ENCODE measurements at places on chromosomes 16 and 17. TPM values are rescaled to one million over a fixed set of nuclear protein-coding genes. Genes with fewer than 3 reads are reported as not detected.

GRCh38 chr16:17362946-17363345 is 107.8 kb downstream of the XYLT1 start:
- DNase-seq, result no peak

- no peak for DNase-seq
These were observed 12.8 kb downstream of the CDIP1 start for GRCh38 chr16:4525634-4526277.

The KRT33A gene
- total RNA-seq, result not detected

- DNase-seq, result no peak
These were observed 72.6 kb upstream of the CDH5 start for GRCh38 chr16:66293932-66294331.

DNA sequence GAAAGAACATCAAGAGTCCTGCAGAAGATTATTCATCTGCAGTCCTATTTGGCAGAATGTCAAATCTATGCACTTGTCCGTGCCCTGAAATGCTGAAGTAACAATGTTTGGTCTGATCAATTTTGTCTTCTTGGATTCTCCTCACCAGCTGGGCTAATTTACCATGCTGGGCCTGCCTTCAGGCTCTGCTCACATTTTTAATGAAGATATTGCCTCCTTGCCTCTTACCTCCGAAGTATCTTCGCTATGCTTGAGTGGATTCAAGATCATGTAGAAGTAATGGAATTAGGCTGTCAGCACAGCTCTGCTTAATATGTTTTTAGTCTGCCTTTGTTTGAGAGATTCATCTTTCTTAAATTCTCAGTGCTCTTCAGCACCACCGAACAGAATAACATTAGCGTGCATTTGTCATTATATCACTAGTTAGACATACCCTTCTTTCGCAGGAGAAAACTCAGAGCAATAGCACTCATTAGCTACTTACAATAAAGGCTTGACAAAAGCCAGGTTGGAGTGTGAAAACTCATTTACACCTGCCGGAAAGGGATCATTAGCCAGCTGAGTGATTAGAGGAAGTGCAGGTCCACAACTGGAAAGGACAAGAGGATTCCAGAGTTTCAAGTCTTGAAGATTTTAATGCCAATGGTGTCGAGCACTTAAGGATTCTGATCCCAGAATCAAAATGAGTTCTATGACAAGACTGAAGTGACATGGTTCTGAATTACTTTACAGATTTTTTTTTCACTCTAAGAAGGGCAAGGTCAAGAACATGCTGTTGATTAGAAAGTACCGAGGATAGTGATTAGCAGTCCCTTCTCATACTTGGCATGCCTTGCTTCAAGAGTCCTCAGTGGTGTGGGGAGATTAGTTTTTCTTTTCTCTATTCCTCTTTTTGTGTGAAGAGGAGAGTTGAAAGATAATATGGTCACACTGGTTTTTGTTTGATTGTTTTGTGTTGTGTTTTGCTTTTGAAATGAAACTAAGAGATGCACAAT is 405.6 kb upstream of the TOM1L1 start:
- DNase-seq, result no peak

GRCh38 chr16:84794186-84794585 is 25.6 kb upstream of the CRISPLD2 start:
- DNase-seq, result no peak

DNA sequence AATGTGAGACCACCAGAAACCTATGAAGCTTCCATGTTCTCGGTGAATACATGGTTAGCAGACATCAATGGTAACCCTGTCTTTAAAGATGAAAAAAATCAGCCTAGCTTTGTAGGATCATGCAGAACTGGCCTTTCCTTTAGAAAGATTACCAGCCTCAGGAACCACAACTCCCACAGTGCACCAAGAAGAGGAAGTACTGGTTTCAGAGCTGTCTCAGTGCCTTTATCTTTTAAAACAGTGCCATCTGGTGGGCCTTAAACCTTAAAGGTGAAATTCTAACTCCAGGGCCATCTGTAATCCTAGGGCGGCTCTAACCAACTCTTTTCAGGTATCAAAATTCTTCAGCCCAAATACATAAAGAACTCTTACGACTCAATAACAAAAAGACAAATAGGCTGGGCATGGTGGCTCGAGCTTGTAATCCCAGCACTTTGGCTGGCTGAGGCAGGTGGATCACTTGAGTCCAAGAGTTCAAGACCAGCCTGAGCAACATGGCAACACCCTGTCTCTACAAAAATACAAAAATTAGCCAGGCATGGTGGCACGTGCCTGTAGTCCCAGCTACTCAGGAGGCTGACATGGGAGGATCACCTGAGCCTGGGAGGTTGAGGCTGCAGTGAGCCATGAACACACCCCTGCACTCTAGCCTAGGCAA is 5.4 kb downstream of the ATPAF2 start:
- peak; percentile 52 for DNase-seq

The SPEM1 gene
- total RNA-seq, result not detected

DNA sequence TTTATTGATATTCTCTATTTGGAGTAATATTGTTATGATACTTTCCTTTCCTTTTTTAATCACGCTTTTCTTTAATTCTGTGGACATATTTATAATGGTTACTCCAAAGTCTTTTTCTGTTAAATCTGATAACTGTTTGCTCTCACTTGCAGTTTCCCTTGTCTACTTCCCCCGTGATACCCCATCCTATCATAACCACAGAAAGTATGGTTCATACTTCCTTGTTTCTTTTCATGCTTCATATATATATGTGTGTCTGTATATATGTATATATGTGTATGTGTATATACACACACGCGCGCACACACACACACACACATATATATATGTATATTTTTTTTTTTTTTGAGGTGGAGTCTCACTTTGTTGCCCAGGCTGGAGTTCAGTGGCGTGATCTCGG is 23.5 kb downstream of the SPECC1 start:
- no peak for DNase-seq

The KRT9 gene
- total RNA-seq, result not detected

- no peak for DNase-seq
These were observed 188.5 kb downstream of the MAP2K6 start for GRCh38 chr17:69602972-69603371.

- DNase-seq, result no peak
These were observed 370.8 kb downstream of the SNX29 start for GRCh38 chr16:12347365-12347764.

- DNase-seq, result peak; percentile 44
These were observed 1.0 kb downstream of the ZNRF1 start for GRCh38 chr16:74999609-75000480.

All from ovary (tissue), 10 donors.